ENCODE measurements at places on chromosomes 5 and 9.

DNA sequence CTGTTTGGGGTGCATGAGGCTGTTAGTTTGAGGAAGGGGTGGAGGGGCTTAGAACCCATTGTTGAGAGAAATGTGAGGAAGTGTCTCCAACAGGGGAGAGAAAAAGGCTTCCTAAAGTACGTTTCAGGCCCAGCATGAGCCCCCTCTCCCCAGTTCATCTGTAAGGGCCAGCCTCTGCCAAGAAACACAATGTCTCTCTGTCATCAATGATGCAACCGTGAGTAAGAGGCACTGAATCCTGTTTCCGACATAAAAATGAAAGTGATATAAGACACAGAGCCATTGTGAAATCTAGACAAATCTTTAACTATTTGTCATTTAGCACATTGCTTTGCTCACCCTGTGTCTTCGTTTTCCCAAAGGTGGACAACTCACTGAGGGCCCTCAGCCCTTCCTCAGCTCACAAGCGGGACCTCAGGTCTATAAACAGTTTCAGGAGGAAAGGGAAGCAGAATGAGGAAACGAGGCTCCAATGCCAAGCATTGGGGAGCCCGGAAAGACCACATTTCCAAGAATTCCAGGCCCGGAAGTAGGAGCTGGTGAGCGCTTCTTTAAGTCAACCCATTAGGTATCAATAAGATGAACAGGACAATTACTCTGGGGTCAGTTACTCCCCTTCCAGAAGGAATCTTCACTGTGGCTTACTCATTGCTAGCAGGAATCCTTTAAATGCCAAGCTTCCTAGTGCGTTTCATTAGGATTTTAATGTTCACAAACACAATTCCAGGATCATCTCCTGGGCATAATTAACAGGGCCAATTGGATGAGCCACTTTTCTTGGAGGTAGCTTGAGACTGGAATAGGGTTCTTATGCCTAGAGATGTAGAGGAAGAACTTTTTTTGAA, 59.0 kb upstream of the KLF4 start:
- DNase-seq = no peak

DNA sequence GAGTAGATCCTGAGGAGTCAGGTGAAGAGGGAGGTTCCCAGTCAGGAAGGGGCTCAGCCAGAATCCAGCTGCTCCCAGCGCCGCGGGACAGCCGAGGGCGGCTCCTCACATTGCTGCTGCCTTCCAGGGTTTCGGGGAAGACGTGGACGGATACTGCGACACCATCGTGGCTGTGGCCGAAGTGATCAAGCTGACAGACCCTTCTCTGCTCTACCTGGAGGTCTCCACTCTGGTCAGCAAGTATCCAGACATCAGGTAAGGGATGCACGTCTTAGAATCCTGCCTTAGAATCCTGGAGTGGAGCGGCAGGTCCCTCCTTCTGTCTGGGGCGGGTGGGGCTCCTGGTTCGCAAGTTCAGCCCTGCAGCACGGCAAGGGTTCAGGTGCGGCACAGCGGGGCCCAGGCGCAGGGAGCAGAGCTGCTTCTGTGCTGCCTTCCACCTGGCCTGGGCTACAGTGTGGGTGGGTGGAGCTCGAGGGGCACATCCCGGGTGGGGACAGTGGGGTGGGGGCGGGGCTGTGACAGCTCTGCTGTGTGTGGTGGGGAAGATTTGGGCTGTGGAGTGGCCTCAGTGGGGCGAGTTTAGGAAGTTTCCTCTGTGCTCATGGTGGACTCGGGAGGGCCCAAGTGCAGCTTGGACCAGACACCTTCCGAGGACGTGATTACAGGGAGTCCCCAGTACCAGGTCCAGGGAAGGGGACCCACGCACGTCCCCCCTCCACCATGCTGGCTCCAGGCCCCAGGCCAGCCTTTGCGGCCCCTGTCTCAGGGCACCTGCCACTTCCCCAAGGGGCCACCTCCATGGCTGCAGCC, 22.8 kb downstream of the EXOC3 start:
- no peak for DNase-seq

DNA sequence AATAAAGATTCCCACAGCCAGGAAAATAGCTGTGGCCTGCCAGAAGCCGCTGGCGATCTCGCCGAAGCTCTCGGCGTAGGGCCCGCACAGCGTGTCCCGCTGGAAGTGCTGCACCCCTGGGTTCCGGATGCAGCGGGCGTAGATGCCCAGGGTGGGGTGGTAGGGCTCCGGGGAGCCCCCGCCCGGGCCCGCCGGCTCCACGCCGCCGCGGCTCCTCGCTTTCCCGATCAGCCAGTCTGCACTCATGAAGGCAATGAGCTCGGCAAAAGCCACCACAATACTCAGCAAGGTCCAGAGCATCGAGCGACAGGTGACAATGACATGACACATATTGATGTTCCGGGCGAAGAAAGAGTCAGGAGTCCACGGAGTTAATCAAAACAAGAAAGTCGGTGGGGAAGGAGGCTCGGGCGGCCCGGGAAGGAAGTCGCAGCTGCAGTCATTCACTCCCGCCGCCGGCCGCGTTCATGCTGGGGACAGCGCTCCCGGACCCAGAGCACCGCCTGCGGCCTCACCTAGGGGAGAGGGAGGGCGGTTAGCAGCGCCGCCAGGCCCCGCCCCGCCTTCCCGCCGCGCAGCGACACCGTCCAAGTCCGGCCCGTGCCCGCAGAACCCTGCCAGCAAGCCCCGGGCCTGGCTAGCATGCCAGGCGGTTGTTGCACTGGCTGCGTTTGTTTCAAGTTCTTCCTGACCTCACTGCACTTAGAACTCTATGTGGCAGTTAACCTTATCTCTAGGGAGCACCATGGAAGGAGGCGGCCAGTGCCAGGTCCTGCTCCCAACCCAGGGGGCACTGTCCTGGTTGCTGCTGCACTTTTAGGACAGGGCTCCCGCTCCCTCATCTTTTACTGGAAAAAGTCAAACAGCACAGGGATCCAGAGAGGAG, 138.4 kb downstream of the LHFPL2 start:
- DNase-seq = peak; percentile 72

DNA sequence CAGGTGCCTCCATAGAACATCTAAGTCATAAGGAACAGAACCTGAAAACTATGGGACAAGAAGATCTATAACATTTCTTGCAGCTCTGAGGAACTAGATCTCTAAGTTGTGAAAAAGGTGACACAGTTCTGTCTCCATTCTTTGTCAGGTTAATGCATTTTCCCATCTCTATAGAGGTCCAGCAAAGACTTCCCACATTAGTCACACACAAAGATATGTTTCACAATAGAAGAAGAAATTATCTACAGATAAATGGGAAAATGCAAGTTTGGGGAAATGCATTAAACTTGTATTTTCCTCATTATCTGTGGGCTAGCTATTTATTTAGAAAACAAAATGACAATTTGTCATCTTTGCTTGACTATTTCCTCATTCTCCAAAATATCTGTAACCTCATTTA, 458.6 kb upstream of the PAPPA start:
- DNase-seq = no peak

DNA sequence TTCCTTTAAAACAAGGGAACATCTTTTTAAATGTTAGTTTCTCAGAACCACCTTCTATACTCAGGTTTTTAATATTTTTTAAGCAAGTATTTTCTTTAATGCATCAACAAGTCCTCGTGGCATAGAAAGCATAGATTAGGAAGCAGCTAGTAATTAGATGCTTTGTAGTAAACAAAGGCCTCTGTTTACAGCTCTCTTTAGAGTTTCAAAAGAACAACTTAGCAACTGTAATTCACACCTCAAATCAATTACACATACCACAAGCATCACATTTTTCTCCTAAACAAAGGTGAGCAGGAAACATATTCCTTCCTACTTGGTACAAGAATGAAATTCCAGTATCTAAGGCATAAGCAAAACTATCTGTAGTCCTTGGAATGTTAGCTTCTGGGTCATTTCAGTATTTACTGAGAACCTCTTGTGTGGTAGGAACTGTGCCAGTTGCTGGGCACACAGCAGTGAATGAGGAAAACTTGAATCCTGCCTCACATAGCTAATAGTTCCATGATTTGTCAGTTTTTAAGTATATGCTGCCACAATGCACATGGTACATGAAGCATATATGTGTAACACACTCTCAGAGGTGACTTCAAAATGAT, 249.1 kb downstream of the CEMIP2 start:
- no peak for DNase-seq

- no peak for DNase-seq
These were observed 24.1 kb upstream of the OTP start for GRCh38 chr5:77662635-77663034.

DNA sequence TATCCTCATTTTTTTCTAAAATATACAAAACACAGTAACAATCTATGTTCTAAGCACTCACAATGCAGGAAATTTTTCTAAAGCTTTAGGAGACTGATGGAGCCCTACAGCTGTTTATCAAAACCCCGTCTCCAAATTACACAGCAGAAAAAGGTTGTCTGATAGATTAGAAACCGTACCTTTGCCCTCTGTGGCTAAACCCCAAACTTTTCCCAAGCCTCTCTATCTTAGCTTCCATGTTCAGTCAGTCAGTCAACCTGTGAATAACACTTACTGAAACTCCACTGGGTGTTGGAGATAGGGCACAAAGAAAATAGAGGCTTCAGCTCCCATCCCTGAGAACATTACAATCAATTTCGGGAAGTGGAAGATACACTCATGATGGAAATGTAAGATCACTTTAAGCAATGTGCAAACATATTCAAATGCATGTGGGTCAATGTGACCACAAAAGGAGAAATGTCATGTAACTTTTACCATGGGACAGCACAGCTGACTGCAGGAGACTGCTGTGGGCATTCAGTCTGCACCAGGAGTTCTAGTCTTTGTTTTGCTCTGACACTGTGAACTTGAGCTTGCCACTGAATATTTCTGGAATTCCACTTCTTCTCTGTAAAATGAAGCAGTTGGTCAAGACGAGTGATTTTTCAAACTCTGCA, 279.5 kb upstream of the PIK3R1 start:
- DNase-seq = no peak

- no peak for DNase-seq
These were observed 70.0 kb downstream of the OTP start for GRCh38 chr5:77568555-77568954.

GRCh38 chr5:35483191-35483590, 134.5 kb upstream of the SPEF2 start:
- no peak for DNase-seq

- DNase-seq = no peak
These were observed 66.2 kb downstream of the ACTBL2 start for GRCh38 chr5:57416278-57416994.

DNA sequence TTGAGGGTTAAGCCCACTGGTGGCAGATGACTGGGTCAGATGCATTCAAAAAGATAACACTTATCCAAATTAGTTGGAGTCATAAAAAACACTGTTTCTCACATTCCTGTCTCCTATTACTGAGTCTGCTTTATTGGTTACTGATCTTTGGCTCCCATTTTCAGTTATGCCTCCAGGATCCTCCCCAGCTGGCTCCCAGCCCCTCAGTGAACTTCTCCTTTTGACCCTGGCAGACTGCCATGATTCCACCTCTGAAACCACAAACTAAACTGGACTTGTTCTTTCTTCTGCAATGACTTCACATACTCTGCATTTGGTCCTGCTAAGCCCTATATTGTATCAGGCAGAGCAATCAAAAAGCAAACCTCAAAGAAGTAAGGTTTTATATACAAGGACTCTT, 860.8 kb upstream of the DMAC1 start:
- DNase-seq = peak; percentile 30

GRCh38 chr5:89313044-89313443, 430.1 kb upstream of the MEF2C start:
- DNase-seq = no peak

- DNase-seq = no peak
These were observed 126.1 kb upstream of the PITX1 start for GRCh38 chr5:135160036-135160675.

- no peak for DNase-seq
These were observed 4.6 kb downstream of the TEX53 start for GRCh38 chr9:114652776-114653555.

GRCh38 chr5:6583049-6583880, 49.6 kb downstream of the NSUN2 start:
- DNase-seq = peak; percentile 50

- DNase-seq = no peak
These were observed 453.3 kb upstream of the KLF4 start for GRCh38 chr9:107942856-107943255.

DNA sequence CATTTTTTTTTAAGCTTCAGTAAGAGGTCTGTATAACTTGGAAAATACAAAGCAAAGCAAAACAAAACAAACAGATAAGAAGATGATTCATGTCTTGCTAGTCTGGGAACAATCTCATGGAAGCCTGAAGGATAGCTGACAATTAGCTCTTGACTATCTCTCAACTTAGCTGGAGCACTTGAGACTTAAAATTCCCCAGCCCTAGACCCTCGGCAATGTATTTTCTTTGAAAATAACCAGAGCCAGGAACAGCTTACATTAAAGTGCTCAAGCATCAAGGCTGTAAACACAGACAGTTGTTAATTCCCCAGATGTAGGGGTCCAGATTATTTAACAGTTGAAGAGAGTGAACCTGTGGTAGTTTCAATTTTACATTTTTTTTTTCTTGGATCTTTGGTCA, 82.9 kb downstream of the TMEM252 start:
- DNase-seq = no peak

DNA sequence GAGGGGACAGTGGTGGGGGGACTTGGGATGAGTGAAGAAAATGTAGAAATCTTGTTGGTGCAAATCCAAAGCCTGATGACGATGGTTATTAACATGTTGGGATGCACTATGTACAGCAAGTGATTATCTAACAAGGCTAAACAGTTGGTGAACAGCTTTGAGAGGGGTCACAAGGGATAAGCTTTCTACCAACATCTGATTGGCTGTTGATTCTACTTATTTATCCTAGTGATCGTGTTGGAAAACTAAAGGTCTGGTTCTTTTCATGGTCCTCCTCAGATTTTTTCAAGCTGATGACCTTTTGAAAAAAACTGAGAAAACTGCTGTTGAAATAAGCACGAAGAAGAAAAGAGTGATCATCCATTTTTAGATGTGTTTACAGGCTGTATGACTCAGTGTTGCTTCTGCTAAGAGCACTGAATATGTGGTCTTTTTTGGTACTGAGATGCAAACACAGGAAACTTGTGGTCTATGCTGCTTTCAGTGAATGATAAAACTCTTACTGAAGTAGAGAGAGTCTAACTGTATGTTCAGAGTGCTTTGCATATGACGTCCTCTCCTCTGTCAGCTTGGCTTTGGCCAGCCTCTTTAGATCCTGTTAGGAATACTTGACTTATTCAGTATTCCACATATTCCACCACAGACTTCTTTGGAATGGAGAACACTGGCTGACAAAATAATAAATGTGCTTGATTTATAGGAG, 174.8 kb downstream of the SLF1 start:
- DNase-seq = no peak

GRCh38 chr5:125103459-125103858, 357.0 kb upstream of the ZNF608 start:
- DNase-seq = no peak

- DNase-seq = no peak
These were observed 120.7 kb upstream of the PAPPA start for GRCh38 chr9:116032683-116033440.

- no peak for DNase-seq
These were observed 46.5 kb downstream of the ZNF474 start for GRCh38 chr5:122175852-122176251.

DNA sequence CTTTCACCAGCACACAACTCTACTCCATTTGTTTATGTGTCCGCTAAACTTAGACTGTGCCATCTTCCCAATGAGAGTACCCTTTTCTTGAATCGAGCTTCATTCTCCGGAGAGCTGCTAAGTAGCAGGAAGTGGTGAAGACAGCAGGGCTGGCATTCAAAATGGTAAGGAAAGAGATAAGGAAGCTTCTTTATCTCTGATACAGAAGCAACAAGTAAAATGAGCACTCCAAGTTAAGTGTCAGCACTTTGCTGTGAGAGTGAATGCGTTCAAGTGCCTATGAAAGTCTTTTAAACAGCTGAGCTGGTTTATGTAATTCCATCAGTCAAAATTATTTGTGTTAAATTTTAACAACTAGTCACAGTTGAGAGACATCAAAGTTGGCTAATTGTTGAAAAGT, 386.8 kb upstream of the PTPRD start:
- no peak for DNase-seq

Measured in dorsolateral prefrontal cortex (tissue), 122 donors.